ENCODE measurements at places on chromosomes 2 and 18.

- DNase-seq = no peak
Measured at GRCh38 chr2:42941633-42942176, 149.3 kb upstream of the HAAO start.

DNA sequence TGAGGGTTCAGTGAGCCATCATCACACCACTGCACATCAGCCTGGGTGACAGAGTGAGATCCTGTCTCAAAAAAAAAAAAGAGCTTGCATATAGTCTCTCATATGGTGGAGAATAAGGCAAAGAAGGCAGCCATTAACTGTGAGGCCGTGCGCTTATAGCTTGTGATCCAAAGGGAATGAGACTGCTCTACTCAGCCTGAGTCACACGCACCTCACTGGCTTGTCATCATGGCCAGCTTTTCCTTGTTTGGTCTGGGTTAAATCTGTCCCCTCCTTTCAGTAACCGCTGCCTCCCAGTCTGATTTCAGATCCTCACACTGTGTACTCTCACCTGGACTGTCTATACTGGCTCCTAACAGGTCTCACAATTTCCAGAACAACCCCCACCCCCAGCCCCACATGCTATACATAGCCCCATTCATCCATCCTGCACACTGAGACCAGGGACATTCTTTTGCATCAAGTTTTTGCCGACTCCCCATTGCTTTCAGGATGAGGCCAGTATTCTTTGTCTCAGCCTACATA, 35.3 kb upstream of the ANKRD44 start:
- DNase-seq = no peak

DNA sequence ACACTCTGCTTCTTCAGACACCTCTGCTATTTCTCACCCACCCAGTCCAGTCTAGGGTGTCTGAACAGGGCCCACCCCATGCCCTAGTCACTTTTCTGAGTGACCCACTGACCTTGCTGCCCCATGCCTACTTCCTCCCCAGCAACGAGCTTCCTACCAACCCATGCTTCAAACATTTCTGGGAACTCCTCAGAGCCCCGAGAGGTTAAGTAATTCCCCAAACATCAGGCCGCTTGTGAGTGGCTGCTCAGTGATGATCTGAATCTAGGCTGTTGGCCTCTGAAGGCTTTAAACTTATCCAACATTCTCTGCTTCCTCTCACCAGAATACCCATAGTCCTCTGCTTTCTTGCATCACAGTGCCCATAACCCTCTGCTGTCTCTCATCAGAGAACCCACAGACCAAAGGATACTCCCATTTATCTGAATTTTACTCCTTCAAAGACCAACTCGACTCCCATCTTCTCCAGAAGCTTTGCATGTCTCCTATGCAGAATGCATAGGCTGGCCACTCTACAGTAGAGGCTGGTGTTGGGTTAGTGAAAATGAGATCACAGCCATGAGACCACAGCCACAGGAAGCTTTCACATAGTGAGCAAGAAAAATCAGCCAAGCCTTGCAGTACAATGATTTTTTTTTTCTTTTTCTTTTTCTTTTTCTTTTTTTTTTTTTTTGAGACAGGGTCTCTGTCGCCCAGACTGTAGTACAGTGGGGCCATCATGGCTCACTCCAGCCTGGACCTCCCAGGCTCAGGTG, 309.5 kb upstream of the LYPD1 start:
- no peak for DNase-seq

GRCh38 chr2:118942031-118942430, at the start of gene MARCO:
Gene MARCO, plus strand, starts transcription at chr2:118942194. Its CDS starts 107 bp downstream, at chr2:118942301.
- DNase-seq = no peak

GRCh38 chr2:216017365-216017764, 4.0 kb upstream of the MREG start:
- no peak for DNase-seq

GRCh38 chr2:14364471-14364870, 268.0 kb upstream of the LRATD1 start:
- DNase-seq = no peak

Measured in NCI-H187 treated with DMSO at 0.1 percent for 48 hours (cell line).